T follicular helper cell (primary cell): ENCODE measurements at places on chromosomes 1 and 21.

DNA sequence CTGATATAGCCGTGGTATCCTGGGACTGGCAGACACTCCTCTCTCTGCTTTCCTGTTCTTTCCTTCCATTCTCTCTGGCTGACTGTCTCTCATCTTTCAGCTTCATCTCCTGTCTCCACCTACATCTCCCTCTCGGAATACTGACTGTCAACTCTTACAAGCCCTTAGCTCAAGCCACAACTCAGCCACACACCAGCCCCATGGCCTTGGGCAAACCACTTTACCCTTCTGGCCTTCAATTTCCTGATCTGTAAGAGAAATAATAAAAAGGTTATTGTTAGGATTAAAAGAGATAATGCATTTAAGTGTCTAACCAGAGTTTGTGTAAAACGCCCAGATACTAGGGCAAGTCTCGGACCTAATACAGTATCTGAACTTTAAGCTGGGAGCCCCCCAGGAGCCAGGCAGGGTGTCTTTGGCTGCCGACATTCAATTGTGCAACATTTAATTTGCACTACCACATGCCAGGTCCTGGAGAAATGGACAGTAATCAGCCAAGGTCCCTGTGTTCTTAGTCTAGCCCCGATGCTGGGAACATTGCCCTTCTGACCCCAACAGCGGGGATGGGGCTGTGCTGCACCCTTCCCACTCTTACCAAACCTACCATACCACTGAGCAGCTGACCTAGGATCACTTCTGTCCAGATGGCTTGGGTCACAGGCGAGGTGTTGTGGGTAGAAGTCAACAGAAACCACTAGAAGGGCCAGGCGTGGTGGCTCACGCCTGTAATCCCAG, 5.1 kb downstream of the ECHDC2 start:
- no peak for DNase-seq

DNA sequence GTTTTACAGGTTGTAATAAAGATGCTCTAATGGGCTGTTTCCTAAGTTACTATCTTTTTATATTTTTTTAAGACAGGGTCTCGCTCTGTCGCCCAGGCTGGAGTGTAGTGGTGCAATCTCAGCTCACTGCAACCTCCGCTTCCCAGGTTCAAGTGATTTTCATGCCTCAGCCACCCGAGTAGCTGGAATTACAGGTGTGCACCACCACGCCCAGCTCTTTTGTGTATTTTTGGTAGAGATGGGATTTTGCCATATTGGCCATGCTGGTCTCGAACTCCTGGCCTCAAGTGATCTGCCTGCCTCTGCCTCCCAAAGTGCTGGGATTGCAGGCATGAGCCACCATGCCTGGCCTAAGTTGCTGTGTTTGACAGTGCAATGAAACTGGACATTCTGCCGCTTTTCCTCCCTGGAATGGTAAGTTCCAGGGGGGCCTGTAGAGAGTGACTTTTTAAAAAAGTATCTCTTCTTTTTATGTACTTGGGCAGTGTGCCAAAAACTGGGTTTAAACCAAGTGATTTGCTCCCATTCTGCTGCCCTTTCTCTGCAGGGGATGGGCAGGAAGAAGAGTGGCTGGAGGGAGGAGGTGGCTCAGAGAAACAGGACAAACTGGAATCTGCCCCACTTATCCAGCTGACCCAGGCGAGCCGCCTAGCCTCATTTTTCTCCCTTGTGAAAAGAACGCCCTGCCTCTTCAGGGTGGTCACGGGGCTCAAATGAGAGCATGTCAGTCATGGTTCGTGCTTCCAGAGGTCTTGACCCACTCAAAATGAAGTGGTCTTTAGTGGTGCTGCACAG, 2.3 kb downstream of the SLC37A1 start:
- DNase-seq: no peak

GRCh38 chr1:106924360-106924759, 132.1 kb upstream of the PRMT6 start:
- no peak for DNase-seq

- no peak for DNase-seq
Observed at GRCh38 chr1:1208713-1209433, 2.5 kb upstream of the TNFRSF18 start.

DNA sequence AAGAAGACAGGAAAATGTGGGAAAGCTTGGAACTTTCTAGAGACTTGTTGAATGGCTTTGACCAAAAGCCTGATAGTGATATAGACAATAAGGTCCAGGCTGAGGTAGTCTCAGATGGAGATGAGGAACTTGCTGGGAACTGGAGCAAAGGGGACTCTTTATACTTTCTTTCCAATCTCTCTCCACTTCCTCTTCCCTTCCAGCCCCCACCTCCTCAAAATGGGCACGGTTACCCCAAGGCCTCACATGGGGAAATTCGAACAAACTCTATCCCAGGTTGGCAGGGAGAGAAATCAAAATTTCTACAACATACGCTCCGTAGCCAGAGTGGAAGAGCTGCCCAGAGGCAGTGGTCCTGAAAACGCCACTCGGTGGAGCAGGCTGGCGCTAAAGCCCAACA, 15.2 kb downstream of the PPT1 start:
- DNase-seq: no peak

DNA sequence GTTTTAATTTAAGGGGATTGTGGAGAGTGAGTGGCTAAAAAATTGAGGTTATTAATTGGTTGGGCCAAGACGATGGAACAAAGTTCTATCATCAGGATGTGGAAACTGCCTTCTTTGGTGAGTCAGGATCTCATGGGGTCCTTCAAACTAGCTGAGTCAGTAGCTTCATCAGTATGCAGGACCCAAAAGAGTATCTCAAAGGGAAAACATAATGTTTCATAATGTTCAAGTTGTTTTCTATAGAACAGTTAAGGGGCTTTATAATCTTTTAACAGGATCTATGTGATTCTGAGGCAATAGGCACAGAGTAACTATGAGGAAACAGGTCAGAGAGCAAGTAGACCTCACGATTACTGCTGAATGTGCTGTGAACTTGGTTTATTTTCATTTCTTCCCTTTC, 3.2 kb upstream of the OLFML2B start:
- no peak for DNase-seq

DNA sequence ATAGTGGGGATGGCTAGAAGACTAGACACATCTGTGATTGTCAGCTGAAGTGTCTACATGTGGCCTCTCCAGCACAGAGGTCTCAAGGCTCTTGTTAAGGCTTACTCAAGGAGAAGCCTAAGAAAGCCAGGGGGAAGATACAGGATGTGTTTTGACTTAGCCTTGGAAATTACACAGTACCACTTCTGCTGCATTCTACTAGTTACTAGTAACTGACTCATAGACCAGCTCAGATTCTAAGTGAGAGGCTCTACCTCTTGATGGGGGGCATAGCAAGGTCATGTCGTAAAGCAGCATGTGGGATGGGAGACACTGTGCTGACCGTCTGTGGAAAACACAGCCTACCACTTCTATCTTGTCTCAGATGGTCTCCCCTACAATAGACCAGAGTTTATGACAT, 99.5 kb downstream of the UBE2U start:
- no peak for DNase-seq

GRCh38 chr1:210292231-210292871, 36.4 kb upstream of the HHAT start:
- no peak for DNase-seq

DNA sequence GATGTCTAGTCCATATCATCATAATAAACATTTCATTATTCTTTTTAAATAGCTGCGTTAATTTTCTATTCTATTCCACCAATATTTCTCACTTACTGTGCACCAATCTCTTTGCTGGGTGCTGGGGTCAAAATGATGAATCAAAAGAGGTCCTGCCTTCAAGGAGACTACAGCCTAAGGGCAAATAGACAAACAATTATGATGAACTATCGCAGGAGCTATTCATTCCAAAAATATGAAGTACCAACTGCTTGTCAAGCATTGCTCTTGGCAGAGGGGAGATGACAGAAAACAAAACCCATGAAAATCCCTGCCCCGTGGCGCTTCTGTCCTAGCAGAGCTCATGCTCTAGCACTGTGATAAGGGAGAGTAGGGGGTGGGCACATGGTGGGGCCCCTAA, 28.8 kb upstream of the SLC26A9 start:
- DNase-seq: no peak

GRCh38 chr1:24562625-24563024, 6.7 kb downstream of the NCMAP start:
- no peak for DNase-seq

GRCh38 chr1:116308276-116308675, 64.8 kb upstream of the ATP1A1 start:
- DNase-seq: no peak

GRCh38 chr1:1167841-1168450, 5.7 kb upstream of the TTLL10 start:
- no peak for DNase-seq

GRCh38 chr1:151425103-151425502, 25.7 kb downstream of the PSMB4 start:
- no peak for DNase-seq

DNA sequence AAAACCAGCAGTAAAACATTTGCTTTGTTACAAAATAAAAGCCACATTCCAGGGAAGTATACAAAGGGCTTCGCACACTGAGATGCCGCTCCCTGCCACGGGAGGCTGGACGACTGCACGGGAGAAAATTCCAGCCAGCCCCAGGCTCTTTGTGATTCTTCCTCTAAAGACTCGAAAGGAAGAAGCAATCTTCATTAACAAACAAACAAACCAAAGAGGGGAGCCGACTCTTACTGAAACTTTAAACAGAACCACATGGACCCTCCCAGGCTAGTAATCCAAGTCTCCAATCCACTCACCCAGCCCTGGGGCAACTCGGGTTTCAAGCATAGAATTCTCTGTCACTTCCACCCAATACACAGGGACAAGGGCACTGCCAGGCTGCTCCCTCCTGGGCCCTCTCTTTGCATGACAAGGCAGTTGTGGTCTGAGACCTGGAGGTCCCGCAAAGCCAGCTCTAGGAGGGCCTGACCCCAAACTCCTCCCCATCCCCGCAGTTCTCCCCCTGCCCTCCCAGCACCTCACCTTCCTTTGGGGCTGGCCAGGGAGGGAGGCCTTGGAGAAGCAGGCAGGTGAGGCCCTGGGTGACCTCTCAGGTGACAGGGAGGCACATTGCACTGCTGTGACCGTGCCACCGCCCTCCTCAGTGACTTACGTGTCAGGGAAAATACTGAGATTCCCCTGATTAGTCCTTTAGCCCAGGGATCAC, 26.6 kb upstream of the COL18A1 start:
- DNase-seq: no peak

GRCh38 chr1:29245876-29246275, 9.6 kb downstream of the PTPRU start:
- no peak for DNase-seq

- no peak for DNase-seq
Observed at GRCh38 chr1:12436345-12436658, 181.7 kb downstream of the DHRS3 start.

- DNase-seq: no peak
Observed at GRCh38 chr1:203306089-203306964, 1.0 kb downstream of the BTG2 start.

DNA sequence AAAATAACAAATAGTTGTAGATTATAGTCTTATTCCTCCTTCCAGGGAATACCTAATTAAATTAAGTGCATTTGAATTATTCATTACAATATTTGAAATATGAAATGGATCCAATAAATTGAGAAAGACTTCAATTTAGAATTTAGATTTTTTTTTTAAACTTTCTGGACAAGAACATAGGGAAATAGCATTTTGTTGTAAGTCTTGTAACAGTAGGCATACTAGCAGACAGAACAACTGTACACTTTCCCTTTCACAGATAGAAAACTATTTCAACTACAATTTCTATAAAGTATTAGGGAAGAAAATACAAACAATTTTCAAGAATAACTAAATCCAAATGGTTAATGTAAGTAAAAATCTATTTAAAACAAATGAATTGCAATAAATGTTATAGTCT, 577.5 kb downstream of the USP25 start:
- no peak for DNase-seq

GRCh38 chr1:169999761-170000160, 74.7 kb downstream of the KIFAP3 start:
- DNase-seq: no peak

DNA sequence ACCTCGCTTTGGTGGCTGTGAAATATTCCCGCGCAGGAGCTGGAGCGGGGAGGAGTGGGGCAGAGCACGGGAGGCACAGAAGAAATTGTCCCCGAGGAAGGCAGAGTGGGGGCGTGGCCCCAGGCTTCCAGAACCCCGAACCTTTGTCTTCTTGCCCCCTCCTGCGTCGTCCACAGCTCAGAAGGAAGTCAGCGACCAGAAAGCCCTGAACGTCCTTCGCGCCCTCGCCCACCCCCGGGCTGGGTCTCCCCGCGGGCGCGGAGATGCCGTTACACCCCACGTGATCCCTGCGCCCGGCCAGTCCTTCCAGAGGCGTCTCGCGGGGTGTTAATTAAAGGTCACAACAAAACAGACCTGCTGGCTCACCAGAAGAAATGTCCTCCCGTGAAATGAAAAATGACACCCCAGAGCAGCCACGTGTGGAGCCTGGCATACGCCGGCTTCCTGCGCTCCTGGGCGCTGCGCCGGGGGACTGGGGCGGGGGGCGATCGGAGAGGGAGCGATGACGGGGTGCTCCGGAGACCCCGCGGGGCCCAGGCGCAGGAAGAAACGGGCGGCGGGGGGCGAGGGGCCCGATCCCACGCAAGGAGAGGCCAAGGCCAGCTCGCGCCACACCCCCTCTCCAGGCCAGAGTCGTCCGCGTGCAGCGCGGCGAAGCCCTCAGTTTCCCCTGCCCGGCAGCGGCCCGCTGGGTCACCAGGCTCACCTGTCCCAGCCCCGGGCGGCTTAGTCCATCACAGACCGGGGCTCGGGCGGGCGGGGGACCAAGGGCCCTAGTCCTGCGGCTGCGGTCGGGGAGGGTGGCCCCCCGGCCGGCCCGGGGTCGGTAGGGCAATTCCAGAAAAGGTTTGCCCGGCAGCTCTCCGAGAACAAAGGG, 995 bp upstream of the KIF26B start:
- DNase-seq: no peak

GRCh38 chr1:58041621-58042020, 504.9 kb downstream of the OMA1 start:
- no peak for DNase-seq

- DNase-seq: no peak
Observed at GRCh38 chr1:91827459-91828321, 58.3 kb downstream of the TGFBR3 start.

DNA sequence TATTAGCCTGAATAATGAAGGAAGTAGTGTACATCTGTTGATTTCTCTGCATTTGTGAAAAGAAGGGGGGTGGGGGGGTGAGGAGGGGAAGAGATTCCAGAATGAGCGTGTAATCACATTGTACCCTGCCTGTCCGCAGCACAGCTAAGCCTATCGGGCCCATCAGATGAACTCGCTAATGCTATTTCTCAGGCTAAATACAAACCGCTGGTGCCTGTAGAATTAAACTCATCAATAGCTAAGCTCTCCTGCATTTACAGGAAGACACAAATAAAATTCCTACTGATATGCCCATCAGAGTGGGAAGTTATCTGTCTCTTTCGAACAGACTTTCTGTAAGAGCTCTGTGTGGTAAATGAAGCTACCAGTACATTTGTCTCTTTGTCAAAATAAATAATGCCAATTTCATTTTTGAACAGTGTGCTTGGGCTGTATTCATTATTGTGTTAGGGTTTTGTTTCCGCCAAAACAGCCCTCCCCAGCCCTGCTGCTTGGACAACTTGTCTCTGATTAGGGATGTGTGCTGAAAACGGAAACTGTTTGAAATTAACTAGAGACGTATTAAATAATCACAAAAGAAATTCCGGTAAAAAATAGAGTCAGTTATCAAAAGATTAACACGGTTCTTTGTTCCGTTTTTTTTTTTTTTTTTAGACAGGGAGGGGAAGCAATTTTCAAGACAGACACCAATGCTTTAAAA, 305.4 kb downstream of the TTLL7 start:
- DNase-seq: no peak
